AML-193 (cell line): ENCODE measurements at places on chromosomes 11 and 22.

- DNase-seq = no peak
Observed at GRCh38 chr22:48639896-48640748, 1187.6 kb downstream of the BRD1 start.

GRCh38 chr11:119344291-119345010, 2.1 kb downstream of the MFRP start:
- DNase-seq = no peak

GRCh38 chr11:121578251-121578976, 125.6 kb upstream of the SORL1-AS1 start:
- DNase-seq = no peak

DNA sequence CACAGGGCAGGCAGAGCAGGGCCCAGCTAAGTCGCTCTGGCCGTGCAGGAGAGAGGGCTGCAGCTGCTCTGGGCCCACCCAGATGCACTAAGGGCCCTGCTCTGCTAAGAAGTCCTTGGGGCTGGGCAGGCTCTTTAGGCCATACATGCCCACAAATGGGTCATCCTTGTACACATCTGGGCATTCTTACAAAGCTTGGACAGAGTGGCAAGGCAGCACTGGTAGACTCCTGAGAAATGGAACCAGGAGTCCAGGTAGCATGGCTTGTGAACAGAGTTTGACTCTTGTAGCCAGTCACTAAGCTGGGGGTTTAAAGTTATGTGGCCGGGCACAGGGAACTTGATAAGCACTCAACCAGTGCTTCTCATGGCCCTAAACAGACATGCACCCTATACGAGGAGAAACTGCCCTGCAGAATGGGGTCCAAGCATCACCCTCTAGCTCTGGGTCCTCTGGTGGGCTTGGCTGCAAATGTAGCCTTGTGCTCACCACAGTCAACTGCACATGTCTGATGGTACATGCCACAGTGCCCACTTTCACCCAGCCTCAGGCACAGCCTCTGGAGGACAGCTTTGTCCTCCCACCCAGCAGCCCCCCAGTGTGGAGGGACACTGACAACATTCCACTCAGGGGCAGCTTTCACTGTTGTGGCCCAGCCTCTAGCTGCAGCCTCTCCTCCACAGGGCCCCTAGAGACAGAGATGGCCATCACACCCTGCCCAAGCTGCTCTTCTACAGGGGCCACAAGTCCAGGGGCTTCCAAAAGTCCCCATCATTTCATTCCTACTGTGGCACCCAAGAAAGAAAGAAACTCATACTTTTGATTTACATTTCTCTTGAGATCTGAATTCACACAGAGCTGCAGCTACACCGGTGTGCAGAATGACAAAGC, 75.2 kb downstream of the DGCR2 start:
- DNase-seq = no peak

DNA sequence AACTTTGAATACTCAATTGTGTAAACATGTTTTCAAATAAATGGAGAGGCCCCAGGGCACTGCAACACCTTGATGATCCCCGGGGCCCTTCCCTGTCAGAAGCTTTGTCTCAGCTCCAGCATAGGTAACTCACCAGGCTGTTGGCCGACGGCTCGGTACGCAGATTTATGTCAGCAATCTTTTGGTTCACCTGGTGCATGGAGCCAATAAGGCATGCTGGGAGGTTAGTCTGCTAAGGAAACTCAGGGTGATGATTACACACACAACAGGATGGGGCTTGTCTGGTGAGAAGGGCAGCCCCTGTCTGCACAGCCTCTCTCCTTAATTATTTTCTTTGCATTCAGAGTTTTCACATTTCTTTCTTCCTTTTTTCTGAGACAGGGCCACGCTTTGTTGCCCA, 10.8 kb downstream of the FAM227A start:
- no peak for DNase-seq

DNA sequence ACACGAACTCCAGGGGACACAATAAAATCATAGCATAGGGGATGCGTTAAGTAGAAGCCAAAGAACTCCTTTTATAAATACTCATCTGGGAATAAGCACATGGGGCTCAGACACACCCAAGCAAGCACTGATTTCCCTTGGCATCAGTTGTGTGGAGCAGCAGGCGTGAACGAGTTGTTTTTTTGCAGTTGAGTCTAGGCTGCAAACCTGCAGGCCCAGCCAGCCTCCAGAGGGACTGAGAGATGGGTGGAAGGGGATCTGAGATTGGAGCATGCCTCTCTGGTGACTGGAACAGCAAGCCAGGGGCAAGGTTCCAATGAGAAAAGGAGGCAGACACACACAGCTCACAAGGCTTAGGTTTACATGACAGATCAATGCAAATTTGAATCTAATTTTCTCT, 27.4 kb upstream of the SEZ6L start:
- DNase-seq = no peak

GRCh38 chr11:10762185-10762584, 11.1 kb downstream of the CTR9 start:
- DNase-seq = peak; percentile 58

DNA sequence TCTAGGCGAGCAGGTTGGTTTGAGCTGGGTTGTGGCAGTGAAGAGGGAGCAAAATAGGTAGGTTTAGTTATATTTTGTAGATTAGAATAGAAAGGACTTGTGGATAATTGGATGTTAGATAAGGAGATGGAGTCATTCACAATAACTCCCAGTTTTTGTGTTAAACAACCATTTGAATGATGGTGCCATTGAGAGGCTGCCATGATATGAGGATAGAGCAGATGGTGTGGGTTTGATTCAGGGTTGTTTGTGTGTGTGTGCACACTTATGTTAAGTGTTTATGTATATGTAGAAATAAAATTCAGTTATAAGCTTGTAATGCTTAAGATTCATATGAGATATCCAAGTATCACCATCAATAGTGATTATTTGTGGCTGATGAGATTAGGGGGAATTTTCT, 166.6 kb downstream of the NXPE2 start:
- no peak for DNase-seq

DNA sequence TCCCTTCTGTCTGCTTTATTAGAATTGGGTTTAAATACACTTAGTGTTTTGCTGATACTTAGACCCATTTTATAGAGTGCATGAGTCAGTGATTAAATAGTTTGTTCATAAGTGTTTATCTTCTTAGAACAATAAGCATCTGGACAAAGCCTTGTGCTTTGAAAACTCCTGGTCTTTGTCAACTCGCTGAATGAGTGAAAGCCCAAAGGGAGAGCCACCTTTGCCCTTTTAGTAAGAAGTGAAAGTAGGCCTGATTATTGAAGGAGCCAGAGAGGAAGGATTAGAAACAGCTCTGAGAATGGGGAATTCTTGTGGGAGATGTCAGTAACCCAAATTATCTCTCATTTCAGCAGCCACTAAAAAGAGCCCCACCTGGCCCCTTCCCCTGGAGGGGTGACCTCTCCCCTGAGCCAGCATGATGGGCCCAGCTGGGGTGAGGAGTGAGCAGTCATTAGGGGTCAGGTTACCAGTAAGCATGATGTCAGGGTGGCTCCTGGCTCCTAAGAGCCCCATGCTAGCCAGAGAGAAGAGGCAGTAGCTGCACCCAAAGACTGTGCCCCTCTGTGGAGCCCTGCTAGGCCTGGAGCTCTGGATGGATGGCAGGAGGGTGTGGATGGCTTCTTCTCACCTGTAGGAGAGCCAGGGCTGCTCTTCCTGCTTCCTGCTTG, 125.1 kb upstream of the E2F8 start:
- no peak for DNase-seq

DNA sequence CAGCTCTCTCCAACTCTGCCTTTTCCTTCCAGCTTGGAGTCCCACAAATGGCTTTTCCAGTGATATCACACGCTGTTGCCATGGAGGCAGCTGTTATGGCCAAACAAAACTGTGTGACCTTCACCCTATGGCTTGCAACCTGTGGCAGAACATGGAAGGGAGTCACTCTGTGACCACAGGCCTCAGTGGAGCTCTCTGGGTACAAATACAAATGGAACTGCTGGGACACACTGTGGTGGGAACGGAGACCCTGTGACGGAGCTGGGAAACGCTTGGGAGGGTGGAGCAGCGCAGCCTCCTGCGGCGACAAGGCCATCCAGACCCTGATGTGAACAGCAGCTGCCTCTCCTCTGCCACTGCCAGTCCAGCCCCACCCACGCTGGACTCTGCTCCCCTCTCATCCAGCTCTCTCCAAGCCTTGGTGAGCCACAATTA, 162.5 kb downstream of the ETS1 start:
- DNase-seq = no peak

DNA sequence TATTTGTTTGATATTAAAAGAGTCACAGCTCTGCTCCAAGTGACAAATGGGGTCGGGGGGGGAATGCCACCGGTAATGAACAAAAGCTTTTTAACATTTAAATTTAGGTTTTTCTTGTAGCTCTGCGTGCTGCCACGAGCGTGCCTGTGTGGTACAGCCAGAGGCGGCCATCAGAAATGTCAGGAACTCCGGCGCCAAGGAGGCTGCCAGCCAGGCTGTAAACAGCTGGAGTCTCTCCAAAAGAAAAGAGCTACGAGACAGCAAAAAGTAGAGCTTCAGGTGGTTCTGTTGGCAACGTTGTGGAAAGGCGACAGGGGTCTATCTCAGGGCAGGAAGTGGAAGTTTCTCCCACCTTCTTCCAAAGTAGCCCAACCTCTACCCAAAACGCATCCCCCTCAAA, 532.8 kb downstream of the OPCML start:
- no peak for DNase-seq

DNA sequence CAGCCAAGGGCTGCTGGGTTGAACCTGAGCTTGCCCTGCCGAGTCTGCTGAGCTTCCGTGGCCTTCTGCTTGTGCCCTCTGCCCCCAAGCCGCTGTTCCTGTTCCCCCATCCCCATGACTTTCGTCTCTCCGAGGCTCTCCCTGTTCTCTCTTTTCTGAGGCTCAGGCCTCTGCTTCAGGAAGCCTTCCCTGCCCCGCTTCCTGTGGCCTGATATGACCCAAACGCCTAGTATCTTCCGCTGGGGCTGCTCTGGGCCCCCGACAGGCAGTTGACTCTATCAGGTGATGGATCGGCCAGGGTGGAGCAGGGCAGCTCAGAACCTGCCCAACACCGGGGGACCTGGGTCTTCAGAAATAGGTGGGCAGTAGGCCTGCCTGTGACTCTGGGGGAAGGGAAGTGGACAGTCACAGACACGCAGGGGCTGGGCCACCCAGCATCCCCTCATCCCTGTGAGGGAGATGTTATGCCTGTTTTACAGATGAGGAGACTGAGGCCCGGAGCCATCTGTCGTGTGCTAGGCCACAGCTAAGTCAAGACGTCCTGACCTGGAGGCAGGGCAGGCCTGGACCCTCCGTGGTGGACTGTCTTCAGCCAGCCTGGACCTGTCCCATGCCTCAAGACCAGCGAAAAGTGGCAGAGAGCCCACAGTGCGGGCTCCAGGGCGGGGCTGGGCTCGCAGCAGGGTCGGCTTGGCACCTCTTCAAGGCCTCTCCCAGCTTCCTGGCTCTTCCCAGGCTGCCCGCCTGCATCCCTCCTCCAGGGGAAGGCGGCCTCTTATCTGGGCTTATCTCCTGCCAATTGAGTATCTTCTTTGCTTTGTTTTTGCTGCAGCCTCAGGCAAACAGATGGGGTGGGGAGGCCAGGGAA, 16.2 kb downstream of the BAD start:
- DNase-seq = no peak
